CD4-positive, alpha-beta T cell treated with Interleukin-17A for 1 hour (primary cell): ENCODE measurements at places on chromosomes 13 and 19.

DNA sequence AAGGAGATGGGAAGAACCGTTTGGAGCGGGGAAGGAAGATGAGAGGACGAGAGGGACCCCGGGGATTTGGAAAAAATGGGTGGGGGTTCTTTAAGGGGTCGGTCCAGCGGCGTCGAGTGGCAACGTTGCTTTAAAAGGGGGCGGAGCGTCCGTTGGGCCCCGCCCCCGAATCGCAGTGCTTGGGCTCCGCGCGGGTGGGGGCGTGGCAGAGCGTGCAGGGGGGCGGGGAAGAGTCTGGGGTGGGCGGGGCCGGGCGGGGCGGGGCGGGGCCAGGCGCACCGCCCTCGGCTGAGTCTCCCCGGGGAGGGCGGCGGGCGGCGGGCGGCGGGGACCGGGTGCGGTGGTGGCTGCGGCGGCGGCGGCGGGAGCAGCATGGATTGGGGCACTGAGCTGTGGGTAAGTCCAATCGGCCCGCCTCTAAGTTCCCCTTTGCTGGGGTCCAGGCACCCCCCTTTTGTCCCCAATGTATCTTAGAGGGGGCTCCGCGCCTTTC lies at the start of gene TRIP10:
Gene TRIP10, plus strand, starts transcription at position 291 of the 493 bp plus-strand sequence. Its CDS starts 82 bp downstream, at position 373.
- DNase-seq: peak; percentile 90

DNA sequence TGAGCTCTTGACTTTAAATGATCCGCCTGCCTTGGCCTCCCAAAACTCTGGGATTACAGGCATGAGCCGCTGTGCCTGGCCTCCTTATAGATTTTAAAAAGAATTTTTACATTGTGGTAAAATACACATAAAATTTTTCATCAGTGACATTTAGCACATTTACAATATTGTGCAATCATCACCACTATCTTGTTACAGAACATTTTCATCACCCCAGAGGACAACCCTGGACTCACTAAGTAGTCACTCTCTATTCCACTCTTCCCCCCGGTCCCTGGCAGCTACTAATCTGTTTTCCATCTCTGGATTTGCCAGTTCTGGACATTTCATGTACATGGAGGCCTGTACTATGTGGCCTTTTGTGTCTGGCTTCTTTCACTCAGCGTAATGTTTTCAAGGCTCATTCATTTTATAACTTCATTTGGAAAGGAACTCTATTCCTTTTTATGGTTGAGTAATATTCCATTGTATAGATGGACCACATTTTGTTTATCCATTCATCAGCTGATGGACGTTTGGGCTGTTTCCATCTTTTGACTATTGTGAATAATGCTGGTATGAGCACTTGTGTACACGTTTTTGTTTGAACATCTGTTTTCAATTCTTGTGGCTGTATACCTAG lies 19.9 kb downstream of the MEGF8 start:
- no peak for DNase-seq

DNA sequence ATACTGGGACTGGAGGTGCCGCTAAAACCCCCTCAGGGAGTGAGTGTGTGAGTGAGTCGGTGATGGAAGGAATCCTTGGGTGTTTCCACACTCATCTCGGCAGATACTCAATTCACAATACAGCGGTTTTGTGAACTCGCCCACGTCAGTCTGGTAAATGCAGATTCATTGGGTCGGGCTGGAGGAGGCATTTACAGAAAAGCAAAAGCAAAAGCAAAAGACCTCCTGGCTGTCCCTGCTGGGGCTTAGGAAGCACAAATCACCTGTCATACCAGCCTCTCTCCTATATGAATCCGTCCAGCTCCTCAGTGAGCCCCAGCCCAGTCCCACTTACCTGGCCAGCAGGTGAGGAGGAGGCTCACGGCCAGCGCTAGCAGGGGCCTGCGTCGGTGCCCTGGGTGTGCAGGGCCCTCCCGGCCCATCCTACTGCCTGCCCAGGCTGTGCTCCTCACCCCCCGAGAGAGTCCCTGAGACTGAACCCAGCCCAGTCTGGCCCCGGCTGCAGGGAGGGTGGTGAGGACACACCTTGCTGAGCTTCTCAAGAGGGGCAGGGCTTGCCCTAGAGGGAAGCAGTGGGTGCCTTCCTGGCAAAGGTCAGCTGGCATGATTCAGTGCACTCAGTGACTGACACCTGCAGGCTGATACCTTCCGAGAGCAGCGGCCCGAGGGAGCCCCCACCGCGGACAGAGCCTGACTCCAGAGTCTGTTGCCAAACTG lies at the start of gene MUC16:
Gene MUC16, minus strand, starts transcription at position 475 of the 717 bp plus-strand sequence.
- DNase-seq: peak; percentile 19

DNA sequence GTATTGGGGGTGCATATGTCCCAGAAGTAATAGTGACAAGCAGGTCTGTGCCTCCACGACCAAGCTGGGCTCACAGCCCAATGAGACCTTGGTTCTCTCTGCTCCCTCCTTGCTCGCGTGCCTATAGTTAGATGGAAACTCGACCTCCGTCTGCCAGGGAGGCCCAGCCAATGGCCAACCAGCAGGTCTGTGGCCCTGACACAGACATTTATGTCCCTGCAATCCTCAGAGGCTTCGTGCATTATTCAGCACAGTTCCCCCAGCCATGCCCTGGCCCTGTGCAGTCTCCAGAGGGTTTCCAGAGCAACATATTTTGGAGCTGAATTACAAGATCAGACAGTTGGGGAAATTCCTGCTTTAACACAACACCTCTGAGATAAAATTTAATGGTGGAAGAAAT lies 105.1 kb downstream of the UQCRFS1 start:
- no peak for DNase-seq

GRCh38 chr13:33611121-33611805 lies 206.7 kb upstream of the RFC3 start:
- peak; percentile 0 for DNase-seq

- DNase-seq: peak; percentile 88
Measured at GRCh38 chr19:531009-531752, 379 bp upstream of the CDC34 start.

- DNase-seq: no peak
Measured at GRCh38 chr13:45778882-45779281, 72.7 kb downstream of the SIAH3 start.

DNA sequence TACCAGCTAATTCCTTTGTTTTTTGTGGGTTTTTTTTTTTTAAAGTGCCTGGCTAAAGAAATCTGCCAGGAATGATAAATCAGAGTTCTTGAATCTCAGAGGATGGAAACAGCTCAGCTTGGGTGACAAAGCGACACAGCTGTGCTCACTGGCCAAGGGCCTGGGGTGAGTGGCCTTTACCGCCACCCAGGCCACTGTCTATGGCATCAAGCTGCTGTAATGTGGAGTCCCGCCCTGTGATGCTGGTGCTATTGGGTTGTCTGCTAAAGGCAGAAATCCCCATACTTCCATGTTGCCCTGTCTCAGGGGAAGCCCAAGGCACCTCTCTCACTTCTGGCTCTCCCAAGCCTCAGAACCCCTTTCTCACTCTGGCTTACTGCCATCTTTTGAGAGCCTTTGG lies 82.6 kb upstream of the FARP1 start:
- DNase-seq: no peak

- DNase-seq: no peak
Measured at GRCh38 chr19:5829567-5830310, 9.8 kb downstream of the FUT6 start.

DNA sequence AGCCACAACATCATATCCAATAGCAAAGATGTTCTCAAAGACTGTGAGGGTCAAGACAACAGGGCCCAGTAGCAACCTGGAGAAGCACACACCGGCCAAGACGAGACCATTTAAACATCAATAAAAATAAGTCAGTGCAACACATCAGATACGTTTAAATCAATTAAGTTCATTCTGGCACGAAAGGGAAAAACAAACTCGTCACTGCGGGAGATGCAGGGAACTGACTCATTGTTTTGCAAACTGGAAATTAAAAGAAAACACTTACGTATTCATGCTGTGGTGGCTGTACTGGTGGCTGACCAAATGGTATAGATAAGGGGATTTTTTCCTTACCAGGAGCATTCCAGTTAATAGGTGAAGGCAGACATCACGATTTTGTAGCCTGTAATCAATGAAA lies 26.3 kb upstream of the SLC15A1 start:
- no peak for DNase-seq

GRCh38 chr13:108176685-108177274 lies 38.6 kb downstream of the LIG4 start:
- peak; percentile 56 for DNase-seq

GRCh38 chr13:59384154-59384553 lies 779.6 kb downstream of the DIAPH3 start:
- DNase-seq: no peak

DNA sequence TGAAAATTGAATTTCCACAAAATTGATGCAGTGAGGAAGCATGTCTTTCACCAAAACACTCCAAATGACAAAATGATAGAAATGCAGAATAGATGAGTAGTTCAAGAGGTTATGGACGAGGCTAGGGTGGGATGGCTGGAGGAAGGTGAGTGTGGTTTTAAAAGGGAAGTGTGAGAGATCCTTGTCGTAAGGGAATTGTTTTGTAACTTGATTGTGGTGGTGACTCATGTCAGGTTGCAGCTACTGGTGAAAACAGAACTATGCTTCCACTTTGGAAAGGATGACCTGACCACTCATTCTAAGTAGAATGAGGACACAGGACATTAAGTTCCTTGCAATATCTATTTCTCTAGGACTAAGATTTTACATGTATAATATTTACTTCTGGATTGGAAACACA lies 345.7 kb downstream of the MTUS2 start:
- no peak for DNase-seq

GRCh38 chr13:57631596-57632275 lies at the start of gene PCDH17:
Gene PCDH17, plus strand, starts transcription at chr13:57631744. Its CDS starts 803 bp downstream, at chr13:57632547.
- no peak for DNase-seq

DNA sequence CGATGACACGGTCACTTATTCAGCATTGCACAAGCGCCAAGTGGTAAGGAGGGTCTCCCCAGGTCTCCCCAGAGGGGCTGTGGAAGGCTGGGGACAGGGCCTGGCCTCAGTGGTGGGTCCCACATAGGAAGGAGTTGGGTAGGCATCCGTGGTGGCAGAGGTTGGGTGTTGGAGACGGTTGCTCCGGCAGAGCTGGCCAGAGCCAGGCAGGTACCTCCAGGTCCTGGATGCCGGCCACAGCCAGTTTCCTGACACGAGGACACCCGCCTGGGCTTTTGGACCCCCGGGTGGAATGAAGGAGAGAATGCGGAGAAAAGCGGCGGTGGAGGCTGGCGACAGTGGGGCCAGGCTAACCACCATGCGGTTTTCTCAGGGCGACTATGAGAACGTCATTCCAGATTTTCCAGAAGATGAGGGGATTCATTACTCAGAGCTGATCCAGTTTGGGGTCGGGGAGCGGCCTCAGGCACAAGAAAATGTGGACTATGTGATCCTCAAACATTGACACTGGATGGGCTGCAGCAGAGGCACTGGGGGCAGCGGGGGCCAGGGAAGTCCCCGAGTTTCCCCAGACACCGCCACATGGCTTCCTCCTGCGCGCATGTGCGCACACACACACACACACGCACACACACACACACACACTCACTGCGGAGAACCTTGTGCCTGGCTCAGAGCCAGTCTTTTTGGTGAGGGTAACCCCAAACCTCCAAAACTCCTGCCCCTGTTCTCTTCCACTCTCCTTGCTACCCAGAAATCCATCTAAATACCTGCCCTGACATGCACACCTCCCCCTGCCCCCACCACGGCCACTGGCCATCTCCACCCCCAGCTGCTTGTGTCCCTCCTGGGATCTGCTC lies 1.3 kb upstream of the FFAR1 start:
- peak; percentile 85 for DNase-seq

GRCh38 chr19:2982983-2983350 lies 5.6 kb downstream of the TLE6 start:
- DNase-seq: no peak

GRCh38 chr13:31485651-31486051 lies 253.7 kb upstream of the RXFP2 start:
- DNase-seq: no peak

- no peak for DNase-seq
Measured at GRCh38 chr13:114043421-114044053, 69.7 kb upstream of the C13orf46 start.

- no peak for DNase-seq
Measured at GRCh38 chr13:33403807-33404362, 118.3 kb upstream of the STARD13 start.

- DNase-seq: no peak
Measured at GRCh38 chr19:51138549-51138979, 3.5 kb upstream of the SIGLEC7 start.

- no peak for DNase-seq
Measured at GRCh38 chr13:27273658-27274425, 3.2 kb downstream of the RASL11A start.

GRCh38 chr19:18507021-18507726 lies 14.7 kb downstream of the ELL start:
- peak; percentile 74 for DNase-seq

DNA sequence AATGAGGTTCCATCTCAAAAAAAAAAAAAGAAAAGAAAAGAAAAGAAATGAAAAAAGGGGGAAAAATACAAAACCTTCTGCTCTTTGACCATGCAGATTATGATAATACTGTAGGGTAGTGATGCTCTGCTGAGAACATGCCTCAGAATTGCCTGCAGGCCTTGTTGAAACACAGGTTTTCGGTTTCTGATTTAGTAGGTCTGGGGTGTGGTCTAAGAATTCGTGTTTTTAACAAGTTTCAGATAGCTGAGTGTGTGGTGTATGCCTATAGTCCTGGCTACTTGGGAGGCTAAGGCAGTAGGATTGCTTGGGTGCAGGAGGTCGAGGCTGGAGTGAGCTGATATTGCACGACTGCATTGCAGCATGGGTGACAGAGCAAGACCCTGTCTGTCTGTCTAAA lies 14.9 kb upstream of the CYP2B6 start:
- no peak for DNase-seq

- peak; percentile 34 for DNase-seq
Measured at GRCh38 chr19:2150794-2151338, 500 bp downstream of the AP3D1 start.

GRCh38 chr13:100154842-100155416 lies 66.0 kb downstream of the PCCA start:
- no peak for DNase-seq

- DNase-seq: no peak
Measured at GRCh38 chr13:50990065-50990817, 80.7 kb downstream of the RNASEH2B start.

DNA sequence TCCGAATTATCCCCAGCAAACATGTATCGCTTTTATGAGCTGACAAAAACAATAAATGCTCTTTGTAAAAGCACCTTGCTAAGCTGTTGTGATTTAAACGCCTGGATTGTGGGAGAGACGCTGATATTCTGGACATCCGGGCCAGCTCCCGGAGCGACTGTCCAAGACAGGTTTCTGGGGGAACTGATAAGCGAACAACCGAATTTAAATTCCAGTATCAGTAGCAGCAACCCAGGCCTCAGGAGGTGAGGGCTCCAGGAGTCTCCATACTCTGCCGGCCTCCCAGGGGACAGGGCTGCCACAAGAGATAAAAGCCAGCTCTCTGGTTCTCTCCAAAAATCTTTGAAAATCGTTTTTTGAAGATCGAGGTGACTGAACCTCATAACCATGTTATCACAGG lies 50.3 kb upstream of the VSTM2B start:
- no peak for DNase-seq
